ENCODE measurements at places on chromosomes 6 and 20.

- DNase-seq = no peak
Observed at GRCh38 chr6:46967826-46968349, 46.1 kb upstream of the ADGRF5 start.

- DNase-seq = no peak
Observed at GRCh38 chr6:24522228-24523176, 27.7 kb downstream of the ALDH5A1 start.

- peak; percentile 68 for DNase-seq
Observed at GRCh38 chr20:33862709-33863403, 51.7 kb downstream of the CHMP4B start.

GRCh38 chr6:69985180-69985579, 118.8 kb downstream of the COL19A1 start:
- no peak for DNase-seq

GRCh38 chr6:148144917-148145521, 197.6 kb upstream of the SASH1 start:
- no peak for DNase-seq

GRCh38 chr6:150126641-150127291, 16.1 kb upstream of the PPP1R14C start:
- DNase-seq = no peak

DNA sequence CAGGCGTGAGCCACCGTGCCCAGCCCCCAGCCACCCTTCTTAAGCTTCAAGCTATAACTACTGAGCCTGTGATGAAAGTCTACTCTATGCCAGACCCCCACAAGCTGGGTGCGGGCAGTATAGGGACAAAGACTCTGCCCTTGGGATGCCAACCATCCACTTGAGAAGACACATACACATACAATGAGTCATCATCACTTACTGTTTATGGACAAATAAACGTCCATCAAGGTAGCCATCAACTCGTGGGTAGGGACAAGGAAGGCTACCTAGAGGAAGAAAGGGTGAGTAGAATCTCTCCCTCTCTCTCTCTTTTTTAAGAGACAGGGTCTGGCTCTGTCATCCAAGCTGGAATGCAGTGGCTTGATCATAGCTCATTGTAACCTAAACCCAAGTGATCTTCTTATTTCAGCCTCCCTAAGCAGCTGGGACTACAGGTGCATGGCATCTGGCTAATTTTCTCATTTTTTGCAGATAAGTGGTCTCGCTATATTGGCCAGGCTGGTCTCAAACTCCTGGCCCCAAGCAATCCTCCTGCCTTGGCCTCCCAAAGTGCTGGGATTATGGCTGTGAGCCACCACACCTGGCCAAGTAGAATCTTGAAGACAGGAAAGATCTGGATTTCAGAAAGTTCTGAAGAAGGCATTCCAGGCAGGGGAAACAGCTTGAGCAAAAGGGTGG, 2.6 kb upstream of the TP53INP2 start:
- no peak for DNase-seq

DNA sequence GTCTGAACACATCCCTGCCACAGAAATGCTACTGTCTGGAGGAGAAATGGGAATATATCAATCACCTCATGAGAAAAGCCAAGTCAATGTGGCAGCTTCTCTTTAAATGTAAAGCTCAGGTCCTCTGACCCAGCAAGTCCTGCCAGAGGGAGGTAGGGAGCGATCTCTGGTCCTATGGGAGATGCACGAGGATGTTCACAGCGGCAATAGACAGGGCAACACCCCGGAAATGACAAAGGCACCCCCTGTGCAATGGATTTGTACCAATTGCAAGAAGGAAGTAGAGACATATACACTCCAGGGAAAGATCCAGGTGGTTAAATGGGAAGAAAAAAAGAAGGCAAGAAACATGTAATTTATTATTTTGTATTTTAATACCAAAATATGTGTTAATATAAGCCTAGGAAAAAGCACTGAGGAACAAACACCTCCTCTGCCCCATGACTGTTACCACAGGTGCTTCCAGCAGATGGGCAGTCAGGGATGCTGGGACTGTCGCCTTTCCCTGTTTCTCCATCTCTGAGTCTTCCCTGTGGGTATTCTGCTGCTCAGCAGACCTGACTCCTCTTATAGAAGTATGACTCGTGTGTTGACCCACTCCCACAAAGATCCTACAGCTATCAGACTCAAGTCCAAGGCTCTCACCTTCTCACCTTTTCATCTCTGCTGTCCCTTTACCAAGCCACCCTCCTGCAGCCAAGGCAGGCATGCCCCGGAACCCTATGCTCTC, 20.8 kb downstream of the ATP9A start:
- no peak for DNase-seq

DNA sequence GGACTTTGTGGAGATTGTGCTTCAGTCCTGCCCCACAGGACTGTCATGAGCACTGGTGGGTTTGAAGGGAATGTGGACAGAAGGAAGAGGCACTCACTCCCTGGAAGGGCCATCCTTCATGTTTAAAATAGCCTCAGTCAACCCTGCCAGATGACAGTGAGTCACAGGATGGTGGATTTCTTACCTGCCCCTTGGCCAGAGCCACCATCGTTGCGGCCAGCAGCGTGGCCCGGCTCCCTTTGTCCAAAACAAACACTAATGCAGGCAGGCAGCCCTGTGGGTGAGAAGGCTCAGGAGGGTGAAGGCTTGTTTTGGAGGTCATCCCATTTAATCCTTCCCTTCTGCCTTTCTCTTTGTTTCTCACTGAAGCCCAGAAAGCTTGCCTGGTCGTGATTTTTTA, 422.7 kb downstream of the CD83 start:
- no peak for DNase-seq

GRCh38 chr20:59022754-59023153, 3.5 kb downstream of the TUBB1 start:
- no peak for DNase-seq
